ENCODE measurements at places on chromosomes 4 and X.

DNA sequence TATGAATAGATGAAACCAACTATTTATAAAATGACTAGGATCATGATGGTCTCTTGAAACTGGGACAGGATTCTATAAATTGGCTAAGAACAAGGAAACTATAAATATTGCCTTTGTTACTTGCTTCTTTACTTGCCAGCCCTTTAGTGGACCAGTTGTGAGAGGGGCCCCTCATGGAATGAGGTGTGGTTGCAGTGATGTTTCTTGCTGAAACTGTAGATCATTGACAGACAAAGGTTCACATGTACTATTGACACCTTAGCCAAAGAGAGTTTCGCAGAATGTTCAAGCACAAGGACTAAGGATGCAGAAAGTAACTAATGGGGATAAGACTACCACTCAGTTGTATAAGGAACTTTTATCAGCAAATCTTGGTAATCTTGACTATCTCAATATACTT lies 135.0 kb upstream of the SMIM10 start:
- DNase-seq: no peak

- no peak for DNase-seq
Observed at GRCh38 chr4:140243278-140243753, 89.3 kb upstream of the MAML3 start.

DNA sequence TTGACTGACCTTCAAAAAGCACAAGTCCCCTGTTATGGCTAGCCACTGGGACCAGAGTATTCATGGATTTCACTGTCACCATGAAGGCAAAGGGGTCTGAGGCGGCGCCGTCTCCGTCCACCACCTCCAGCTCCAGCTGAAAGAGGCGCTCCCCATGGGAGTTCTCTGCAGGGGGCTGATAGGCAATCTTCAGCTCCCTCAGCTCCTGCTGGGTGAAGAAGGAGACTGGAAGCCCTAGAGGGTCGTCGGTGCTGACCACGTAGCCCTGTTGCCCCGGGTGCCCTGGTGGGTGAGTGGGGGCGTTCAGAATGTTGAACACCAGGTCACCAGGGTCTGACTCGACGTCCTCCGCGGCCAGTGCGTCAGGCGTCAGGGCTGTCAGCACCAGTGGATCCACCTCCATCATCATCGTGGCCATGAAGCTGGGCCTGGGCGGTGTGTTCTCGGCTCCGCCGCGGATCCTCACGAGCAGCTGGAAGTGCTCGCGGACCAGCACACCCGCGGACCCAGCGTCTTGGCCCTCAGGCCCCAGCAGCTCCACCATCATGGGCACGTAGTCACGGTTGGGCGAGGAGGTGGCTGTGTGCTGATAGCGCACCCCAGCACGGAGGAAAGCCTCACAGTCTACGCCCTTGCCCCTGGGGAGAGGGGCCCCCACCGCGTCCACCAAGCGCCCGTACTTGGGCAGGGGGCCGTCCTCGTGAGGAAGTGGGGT lies 987 bp downstream of the FREM3 start:
- DNase-seq: no peak

GRCh38 chrX:109184506-109185139 lies 297.3 kb downstream of the GUCY2F start:
- no peak for DNase-seq

- DNase-seq: no peak
Observed at GRCh38 chr4:16682975-16683374, 215.5 kb downstream of the LDB2 start.

DNA sequence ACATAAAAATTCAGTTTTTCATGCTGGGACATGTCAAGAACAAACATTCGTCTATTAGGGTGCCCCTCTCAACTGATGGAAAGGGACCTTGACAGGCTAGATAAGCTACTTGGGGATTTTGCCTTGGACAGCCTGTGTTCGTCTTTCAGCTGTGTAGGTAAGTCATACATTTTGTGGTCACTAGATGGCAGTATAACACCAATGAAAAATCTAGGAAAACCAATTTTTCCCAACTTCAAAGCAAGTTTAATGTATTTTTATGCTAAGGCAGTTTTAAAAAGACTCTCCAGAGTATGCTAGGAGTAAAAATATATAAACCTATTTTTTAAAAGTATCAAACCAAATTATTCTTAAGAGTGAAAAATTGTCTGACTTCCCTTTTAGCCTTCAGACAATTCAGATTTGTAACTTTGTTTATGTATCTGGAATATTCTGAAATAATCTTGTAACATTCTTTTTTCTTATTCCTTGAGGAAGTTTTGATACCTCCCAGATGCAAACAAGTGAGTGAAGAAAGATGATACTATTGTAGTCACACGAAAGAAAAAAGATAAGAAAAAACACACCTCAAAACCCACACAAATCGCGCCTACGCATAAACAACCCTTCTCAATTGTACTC lies 158.3 kb downstream of the CPE start:
- peak; percentile 45 for DNase-seq

DNA sequence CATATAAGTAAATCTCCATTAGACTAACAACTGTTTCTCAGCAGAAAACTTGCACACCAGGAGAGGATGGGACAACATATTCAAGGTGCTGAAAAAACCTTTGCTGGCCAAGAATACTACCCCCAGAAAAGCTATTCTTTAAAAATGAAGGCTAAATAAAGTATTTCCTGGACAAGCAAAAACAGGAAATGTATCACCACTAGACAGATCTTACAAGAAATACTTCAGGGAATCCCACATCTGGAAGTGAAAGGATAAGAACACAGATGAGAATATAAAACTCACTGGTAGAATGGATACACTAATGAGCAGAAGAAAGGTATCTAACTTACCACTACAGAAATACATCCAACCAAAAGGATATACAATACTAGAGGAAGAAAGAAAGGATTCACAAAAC lies 27.0 kb upstream of the ADH1C start:
- no peak for DNase-seq

GRCh38 chr4:96519291-96519690 lies 679.4 kb downstream of the PDHA2 start:
- DNase-seq: no peak

- DNase-seq: no peak
Observed at GRCh38 chr4:1654216-1654955, 29.7 kb downstream of the FAM53A start.

GRCh38 chrX:68690936-68691501 lies 43.6 kb downstream of the STARD8 start:
- DNase-seq: no peak

DNA sequence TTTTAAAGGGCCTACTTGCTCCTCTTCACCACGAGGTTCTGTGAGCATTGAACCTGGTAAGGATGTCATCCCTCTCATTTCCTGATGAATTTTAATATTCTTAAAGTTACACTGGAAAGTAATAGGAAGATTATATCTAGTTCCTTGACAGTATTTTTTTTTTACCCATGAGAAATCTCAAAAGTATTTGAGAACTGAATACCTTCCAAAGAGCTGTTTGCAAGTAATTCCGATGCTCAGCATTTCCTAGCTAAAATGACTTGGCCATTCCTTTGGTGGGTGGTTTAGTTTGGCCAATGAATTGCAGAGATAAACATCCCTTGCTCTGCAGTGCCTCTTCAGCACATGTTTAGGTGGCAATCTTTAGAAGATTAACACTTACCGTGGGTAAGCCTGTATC lies 110.2 kb upstream of the WDR1 start:
- DNase-seq: peak; percentile 50

DNA sequence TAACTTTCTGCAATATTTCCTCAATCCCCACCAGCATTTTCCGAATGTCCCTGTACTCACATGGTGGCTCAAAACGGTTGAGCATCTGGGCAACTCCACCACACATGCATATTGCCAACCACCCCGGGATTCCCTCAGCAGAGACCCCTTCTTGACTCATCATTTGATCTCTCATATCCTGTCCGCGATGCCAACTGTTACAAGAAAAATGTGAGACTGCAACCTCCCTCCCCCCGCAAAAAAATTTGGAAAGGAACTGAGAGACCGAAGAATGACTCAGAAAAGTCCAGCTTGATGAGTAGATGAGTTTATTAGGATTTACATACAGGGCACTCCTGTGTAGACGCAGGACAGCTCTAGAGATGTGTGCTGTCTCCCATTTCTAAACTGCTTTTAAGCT lies 561.4 kb downstream of the ZIC3 start:
- DNase-seq: peak; percentile 23

- DNase-seq: no peak
Observed at GRCh38 chr4:79421483-79421882, 13.5 kb upstream of the GK2 start.

DNA sequence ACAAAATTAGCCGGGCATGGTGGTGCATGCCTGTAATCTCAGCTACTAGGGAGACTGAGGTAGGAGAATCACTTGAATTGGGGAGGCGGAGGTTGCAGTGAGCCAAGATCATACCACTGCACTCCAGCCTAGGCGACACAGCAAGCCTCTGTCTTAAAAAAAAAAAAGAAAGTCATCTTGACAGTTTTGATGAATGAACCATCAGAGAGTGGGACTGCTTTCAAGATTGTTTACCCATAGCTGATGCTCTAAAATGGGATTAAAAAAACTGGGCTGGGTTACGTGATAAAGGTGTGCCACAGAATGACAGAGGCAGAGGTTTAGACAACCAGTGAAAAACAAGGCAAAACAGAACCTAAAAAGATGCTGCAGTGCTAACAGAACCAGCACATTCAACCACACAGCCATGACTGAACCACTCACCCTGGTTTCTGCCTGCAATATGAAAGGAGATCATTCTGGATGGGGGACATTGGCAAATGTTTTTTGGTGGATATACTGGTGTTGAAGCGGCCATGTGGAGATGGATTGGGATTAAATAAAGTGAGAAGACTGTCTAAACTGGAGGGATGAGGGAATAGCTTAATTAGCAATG lies 22.2 kb downstream of the GPAT3 start:
- DNase-seq: no peak

- peak; percentile 73 for DNase-seq
Observed at GRCh38 chr4:152605641-152606335, 69.9 kb upstream of the FBXW7 start.

GRCh38 chr4:71217688-71218087 lies 121.1 kb upstream of the SLC4A4 start:
- DNase-seq: no peak

DNA sequence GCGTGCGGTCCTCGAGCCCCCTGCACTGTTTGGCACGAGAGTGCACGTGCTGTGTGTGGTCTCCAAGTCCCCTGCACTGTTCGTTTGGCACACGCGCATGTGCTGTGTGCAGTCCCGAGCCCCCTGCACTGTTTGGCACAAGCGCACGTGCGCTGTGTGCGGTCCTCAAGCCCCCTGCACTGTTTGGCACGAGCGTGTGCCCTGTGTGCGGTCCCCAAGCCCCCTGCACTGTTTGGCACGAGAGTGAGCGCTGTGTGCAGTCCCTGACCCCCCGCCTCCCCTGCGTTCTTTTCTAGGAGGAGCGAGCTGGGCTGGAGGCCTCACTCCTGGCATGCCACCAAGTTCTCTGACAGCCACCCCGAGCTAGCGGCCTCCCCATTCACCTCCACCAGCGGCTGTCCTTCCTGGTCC lies 76.5 kb upstream of the CLDN34 start:
- DNase-seq: no peak

GRCh38 chr4:165440415-165441158 lies 61.8 kb downstream of the CPE start:
- DNase-seq: peak; percentile 66

GRCh38 chr4:101693842-101694398 lies 96.6 kb upstream of the BANK1 start:
- DNase-seq: no peak

GRCh38 chr4:156829201-156829873 lies 142.3 kb downstream of the PDGFC start:
- peak; percentile 58 for DNase-seq

GRCh38 chr4:83644677-83645659 lies 109.1 kb downstream of the GPAT3 start:
- DNase-seq: peak; percentile 58

DNA sequence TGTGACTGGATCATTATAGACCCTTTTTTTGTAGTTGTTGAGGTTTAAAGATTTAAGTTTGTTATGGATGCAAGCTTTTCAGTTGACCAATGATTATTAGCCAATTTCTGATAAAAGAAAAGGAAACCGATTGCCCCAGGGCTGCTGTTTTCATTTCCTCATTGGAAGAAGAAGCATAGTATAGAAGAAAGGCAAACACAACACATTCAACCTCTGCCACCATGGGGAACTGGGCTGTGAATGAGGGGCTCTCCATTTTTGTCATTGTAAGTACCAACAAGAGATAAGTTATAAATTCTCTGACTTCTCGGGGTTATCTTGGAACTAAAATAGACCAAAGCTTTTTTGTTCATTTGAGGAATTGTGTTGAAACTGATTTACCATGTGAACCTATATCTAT lies at the start of gene CYBB:
TSS of gene CYBB (plus strand) at position 203 of the 400 bp plus-strand sequence. CDS start at position 222, 19 bp downstream.
- no peak for DNase-seq

DNA sequence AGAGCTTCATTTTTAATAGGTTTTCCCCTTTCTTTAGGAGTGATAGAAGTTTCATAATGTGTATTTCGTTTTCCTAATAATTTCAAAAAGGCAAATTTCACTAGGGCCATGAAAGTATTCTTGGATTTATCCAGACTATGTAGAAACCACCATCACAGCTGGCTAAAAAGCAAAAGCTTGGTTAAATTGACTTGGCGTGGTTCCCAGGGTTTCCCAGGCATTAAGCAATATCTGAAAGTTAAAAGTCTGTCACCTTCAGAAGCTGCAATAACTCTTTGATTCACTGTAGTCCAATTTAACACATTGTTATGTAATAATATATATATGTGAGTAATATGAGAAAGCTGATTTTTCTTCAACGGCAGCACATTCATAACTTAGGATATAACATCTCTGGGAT lies 38.3 kb downstream of the NDNF start:
- DNase-seq: peak; percentile 6

DNA sequence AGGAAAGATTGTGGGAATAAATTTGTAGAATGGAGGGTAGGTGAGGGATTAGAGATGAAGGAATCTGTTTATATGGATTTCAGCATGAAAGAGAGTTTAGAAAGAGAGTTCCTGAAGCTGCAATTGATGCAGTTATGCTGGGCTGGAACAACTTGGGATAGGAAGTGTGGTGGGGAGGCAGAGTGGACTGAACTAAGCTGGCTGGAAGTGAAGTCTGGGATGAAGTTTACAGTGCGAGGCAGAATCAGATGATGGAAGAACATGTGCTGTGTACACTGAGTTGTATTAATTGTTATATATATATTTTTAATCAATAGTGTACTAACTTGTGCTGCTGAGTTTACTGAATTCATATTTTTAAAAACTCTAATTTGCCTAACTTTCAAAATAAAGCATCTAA lies 461.9 kb downstream of the SPRY1 start:
- no peak for DNase-seq

DNA sequence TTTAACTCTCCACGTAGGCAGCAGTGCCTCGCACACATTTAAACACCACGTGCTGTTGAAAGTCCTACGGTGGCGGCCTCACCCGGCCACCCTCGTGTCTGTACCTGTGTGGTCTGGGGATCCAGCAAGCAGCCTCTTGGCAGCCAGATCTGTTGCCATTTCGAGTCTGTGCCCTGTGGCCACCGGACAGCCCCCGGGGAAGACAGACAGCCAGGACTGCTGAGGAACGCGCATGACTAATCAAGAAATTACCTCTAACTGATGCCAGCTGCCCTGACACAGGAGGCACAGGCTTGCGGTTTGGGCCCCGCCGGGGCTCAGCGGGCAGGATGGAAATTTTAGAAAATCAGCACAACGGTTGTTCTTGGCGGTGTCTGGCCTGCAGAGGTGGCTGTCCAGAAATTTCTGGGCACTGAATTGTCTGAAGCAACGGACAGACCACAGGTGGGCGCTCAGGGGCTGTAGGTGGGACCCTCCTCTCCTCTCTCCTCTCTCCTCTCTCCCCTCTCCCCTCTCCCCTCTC lies 15.6 kb upstream of the ASMTL start:
- DNase-seq: peak; percentile 77

- no peak for DNase-seq
Observed at GRCh38 chrX:72495046-72495445, 77.6 kb downstream of the HDAC8 start.
